ENCODE measurements at places on chromosomes 6 and 20. TPM values are rescaled to one million over a fixed set of nuclear protein-coding genes. Genes with fewer than 3 reads are reported as not detected.

Gene DEFB124
- not detected for total RNA-seq

Gene GTSF1L
- not detected for total RNA-seq

Gene LY6G6F
- 7.7 TPM for total RNA-seq

Gene ARMC2
- 2.4 TPM for total RNA-seq

Gene TTK
- 0.52 TPM for total RNA-seq

Gene UBD
- total RNA-seq: not detected

Gene PXDC1
- total RNA-seq: 1.6 TPM
